Chondrocyte (in vitro differentiated cells): ENCODE measurements at places on chromosomes 2 and 18. TPM values are rescaled to one million over a fixed set of nuclear protein-coding genes. Genes with fewer than 3 reads are reported as not detected.

GRCh38 chr2:36271266-36271665 is 84.3 kb upstream of the CRIM1 start:
- no peak for DNase-seq

GRCh38 chr2:85811180-85812093 is 57.6 kb downstream of the ATOH8 start:
- no peak for DNase-seq

The SERPINB11 gene
- total RNA-seq, result not detected in 3 replicates

GRCh38 chr2:161273038-161273760 is 35.0 kb upstream of the PSMD14 start:
- no peak for DNase-seq

GRCh38 chr2:104539649-104540048 is 314.3 kb upstream of the POU3F3 start:
- no peak for DNase-seq

DNA sequence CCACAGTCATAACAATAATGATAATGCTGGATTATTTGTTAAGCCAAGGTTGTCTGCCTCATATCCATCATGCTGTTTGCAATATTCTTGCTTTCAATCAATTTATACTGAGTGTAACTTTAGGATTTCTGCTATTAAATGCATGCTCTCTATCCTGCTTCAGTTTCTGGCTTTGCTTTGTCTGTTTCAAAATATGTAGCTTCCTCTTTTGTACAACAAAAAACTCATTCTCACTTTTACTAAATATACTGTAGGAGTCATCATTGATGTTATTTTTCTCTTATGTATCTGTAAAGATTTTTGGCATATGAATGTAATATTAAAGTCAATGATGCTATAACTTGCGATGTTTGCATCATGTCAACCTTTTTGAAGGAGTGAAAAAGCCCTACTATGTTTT is 149.3 kb downstream of the GPD2 start:
- no peak for DNase-seq

GRCh38 chr2:234846599-234847363 is 105.0 kb upstream of the SH3BP4 start:
- DNase-seq, result no peak
